GM19239 (cell line): ENCODE measurements at places on chromosomes 13 and 19.
A peak's percentile ranks its signal among the peaks of the same experiment; 100 is the strongest.

DNA sequence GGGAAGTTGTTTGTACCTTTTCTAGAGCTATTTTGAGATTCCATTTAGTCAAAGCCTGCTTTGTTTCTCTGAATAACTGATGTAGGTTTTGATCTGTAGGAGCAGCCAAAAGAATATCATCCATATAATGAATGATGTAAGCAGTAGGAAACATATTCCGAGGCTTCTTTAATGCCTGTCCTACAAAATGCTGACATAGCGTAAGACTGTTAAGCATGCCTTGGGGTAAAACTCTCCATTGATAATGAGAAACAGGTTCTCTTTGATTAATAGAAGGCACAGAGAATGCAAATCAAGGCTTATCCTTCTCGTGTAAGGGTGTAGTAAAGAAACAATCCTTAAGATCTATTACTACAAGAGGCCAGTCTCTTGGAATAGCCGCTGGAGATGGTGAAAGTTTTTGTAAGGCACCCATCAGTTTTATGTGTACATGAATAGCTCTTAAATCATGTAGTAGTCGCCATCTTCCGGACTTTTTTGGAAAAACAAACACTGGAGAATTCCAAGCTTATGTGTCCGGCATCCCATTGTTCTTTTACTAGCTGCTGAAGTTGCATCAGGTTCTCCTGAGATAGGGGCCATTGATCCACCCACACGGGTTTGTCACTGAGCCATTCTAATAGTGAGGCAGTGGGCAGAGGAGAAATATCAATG, 13.5 kb downstream of the FPR3 start:
- DNase-seq: no peak

GRCh38 chr13:104594806-104595205, 1528.6 kb upstream of the SLC10A2 start:
- DNase-seq: no peak

DNA sequence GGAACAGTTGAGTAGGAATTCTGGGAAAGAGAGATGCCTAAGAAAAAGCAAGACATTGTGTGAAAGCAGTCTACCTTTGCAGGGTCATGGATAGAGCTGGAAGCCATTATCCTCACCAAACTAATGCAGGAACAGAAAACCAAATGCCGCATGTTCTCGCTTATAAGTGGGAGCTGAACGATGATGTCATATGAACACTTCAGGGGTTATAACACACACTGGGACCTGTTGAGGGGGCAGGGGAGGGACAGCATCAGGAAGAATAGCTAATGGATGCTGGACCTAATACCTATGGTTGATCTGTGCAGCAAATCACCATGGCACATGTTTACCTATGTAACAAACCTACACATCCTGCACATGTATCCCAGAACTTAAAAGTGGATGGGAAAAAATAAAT, 69.9 kb downstream of the TSC22D1 start:
- no peak for DNase-seq

GRCh38 chr19:10566658-10567410, 1.0 kb upstream of the KRI1 start:
- DNase-seq: peak; percentile 58

GRCh38 chr13:87131611-87132010, 539.6 kb upstream of the SLITRK5 start:
- DNase-seq: no peak

DNA sequence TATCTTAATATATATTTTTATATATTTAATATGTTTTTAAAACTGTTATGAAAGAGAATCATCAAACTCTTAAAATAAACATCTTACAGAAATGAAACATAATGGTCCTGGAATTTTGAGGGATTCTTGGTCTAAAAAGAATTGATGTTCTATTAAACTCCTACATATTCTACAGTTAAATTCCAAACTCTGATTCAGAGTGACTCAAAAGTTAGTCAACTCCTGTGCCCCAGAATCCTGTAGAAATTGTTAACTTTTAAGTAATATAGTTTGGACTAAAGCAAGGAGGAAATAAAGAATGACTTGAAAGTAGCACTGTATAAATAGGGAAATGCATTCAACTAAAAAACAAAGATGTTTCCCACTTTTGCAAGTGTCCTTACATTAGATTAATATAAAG, 47.7 kb downstream of the FNDC3A start:
- no peak for DNase-seq

GRCh38 chr19:51339687-51340656, 2.0 kb downstream of the VSIG10L start:
- peak; percentile 86 for DNase-seq

- no peak for DNase-seq
These were observed 27.8 kb upstream of the TDRD3 start for GRCh38 chr13:60369242-60369641.

- no peak for DNase-seq
These were observed 10.9 kb downstream of the TIMM13 start for GRCh38 chr19:2416321-2417097.
